ENCODE measurements at places on chromosomes 12 and 14.

DNA sequence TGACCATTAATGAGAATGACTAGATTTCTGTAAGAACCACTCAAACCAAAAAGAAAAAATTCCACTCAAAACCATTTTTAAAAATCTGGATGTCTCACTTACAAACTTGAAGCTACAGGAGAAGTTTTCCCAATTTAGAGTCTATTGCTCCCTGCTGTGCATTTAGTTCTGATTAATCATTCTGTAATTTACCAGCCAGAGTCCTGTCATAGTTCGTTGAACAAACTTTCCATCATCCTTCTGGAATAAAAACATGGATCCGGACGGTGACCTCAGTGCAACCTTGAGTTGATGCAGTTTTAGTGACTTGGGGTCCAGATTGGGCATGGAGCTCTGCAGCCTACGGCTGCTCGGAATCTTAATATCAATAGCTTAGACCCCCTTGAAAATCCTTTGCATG is 73.4 kb downstream of the PRMT8 start:
- DNase-seq, result no peak

DNA sequence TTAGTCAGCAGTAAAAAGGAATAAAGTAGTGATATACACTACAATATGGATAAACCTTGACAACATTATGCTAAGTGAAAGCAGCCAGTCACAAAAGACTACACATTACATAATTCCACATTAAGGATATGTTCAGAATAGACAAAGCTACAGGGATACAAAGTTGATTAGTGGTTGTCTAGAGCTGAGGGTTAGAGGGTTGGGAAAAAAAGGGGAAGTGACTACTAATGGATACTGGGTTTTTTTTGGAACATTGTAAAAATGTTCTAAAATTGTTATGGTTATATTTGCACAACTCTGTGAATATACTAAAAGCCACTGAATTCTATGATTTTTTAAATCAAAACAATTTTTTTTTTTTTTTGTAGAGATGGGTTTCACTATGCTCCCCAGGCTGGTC is 4.8 kb upstream of the NGDN start:
- no peak for DNase-seq

DNA sequence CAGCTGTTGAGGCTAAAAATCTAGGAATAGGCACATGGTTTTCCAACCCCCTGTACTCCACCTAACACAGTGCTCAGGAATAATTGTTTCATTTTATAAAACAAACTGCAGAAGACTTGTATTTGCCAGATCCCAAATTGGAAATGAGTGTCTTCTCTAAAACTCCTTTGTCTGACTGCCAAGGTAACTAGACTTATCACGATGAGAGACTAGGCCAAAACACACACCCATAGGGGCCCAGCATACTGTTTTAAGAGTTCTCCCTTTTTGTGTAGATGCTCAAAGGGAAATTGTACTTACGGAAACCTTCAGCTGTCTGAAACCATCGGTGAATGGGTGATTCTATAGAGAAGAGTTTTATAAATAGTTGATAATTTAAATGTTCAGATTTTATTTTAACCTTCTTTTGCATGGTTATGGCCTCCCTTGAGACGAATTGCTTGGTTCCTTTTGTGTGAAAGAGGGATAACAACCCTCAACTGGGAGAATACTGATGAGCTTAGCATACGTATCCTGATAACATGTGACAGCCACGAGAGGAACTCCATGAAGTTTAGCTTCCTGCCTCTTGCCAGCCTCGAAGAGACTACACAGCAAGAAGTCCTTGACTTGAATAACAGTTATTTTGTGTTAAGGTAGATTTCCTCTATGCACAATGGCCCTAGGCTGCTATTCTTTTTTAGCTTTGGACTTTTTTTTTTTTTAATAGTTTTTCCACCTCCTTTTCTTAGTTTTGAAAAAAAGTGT is 103.3 kb downstream of the PELI2 start:
- no peak for DNase-seq

DNA sequence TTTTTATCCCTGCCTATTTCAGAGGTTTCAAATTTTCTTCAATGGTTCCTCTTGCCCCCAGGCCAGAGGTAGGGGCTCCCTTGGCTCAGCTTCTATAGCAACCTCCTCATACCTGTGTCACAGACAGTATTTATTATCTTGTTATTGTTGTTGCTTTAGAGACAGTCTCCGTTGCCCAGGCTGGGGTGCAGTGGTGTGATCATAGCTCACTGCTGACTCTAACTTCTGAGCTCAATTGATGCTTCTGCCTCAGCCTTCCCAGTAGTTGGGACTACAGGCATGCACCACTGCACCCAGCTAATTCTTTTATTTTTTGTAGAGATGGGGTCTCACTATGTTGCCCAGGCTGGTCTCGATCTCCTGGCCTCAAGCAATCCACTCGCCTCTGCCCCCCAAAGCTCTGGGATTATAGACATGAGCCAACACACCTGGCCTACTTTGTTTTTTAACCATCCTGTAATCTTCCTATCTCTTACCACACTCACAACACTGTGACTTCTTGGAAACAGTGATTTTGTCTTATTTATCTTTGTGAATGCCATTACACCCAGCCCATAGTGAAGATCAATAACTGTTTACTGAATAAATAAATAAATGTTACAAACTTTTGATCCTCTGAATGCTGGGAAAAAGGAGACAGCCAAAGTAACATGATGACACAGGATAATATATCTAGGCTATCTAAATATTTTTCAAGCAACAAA is 95.9 kb downstream of the PHLDA1 start:
- no peak for DNase-seq

GRCh38 chr14:87278415-87278814 is 714.6 kb downstream of the GALC start:
- no peak for DNase-seq

GRCh38 chr14:103031956-103032355 is 25.4 kb downstream of the CDC42BPB start:
- no peak for DNase-seq

- DNase-seq, result no peak
These were observed 174.7 kb downstream of the SSPN start for GRCh38 chr12:26370098-26370497.

DNA sequence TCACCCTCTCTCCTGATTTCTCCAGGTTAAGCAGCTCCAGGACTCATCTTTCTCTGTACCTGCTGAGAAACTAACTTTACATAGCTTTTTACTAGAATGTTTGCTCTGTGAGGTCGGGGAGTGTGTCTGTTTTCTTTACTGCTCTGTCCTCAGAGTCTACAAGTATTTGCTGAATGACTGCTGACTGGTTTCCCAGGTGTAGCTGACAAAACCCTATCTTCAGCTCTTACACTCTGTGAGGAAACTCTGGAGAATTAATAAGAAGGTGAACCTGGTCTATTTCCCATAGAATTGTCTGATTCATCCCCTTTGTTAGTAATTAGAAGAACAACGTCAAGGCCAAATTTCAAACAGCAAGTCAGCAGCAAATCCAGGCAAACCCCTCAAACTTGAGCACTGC is 226.8 kb downstream of the ZFP36L1 start:
- no peak for DNase-seq

DNA sequence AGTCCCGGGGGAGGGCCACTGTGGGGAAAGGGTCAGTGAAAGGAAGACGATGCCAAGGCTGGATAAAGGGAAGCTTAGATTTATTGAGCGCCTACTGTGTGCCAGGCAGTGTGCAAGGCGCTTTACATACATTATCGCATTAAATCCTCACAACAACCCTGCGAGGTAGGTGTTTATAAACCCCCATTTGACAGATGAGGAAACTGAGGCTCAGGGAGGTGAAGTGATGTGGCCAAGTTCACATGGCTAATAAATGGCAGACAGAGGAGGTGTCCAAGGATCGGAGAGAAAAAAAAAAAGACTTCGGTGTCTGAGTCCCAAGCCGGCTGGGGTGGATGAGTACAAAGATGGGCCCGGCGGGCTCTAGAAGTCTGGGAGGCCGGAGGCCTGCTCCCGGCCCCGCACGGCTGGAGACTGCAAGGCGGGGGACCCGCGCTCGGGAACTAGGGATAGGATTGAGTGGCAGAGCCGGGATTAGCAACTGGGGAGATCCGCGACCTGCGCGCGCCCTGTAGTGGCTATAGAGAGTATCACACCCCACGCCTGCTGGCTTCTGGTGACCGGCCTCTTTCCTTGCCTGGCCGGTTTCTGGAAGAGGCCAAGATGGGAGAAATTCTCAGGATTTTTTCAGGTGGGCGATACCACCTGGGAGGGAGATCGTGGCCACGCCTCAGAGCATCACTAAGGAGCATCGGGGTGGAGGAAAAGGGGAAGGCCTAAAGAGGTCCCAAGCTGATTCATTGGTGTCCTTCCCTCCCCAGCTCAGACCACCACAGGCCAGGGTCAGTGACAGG is 3.9 kb downstream of the DDN start:
- peak; percentile 50 for DNase-seq

DNA sequence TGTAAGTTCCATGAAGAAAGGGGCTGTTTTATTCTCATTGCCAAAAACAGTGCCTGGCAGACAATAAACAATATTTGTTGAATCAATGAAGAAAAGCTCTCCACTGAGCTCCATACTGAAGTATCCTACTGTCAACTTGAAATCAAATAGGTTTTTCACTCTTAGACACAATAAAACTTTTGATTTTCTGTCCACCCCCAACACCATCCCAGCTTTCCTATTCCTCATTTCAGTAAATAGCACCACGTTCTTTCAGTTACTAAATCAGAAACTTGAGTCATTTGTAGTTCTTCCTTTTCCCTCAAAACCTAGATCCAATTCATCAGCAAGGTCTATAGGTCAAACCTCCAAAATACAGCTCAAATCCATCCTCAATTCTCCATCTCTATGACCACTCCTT is 113.3 kb downstream of the PTGER2 start:
- no peak for DNase-seq

GRCh38 chr12:106954462-106955376 is 988 bp upstream of the TMEM263 start:
- no peak for DNase-seq

- no peak for DNase-seq
These were observed 905.3 kb upstream of the MDGA2 start for GRCh38 chr14:48580692-48581091.

- DNase-seq, result no peak
These were observed 27.4 kb upstream of the KCNH3 start for GRCh38 chr12:49511410-49511809.

GRCh38 chr14:64012003-64012402 is 159.2 kb downstream of the SYNE2 start:
- DNase-seq, result no peak

DNA sequence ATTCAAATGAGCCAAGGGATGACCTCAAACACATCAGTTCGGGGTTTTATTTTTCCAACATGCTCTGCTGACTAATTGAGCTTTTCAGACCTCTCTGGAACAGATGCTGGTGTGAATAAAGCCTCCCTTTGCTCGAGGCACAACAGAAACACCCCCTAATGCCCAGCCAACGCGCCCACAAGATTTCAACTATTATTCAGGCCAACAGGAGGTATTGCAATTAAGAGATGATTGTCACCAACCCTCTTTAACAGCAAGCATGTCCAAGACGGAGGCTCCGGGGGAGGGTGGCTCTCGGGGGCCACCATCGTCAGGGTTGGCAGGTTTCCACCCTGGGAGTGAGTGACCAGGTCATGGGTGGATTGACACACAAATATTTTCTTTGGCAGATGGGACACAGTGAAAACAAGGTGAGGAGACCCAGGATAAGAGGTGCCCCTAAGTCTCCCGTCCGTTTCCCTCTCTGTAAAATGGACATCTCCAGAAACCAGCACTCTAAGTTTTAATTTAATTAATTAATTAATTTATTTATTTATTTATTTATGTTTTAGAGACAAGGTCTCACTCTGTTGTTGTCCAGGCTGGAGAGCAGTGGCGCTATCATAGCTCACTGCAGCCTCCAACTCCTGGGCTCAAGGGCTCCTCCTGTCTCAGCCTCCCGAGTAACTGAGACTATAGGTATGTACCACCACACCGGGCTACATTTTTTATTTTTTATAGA is 56.1 kb downstream of the MAP1LC3B2 start:
- no peak for DNase-seq

DNA sequence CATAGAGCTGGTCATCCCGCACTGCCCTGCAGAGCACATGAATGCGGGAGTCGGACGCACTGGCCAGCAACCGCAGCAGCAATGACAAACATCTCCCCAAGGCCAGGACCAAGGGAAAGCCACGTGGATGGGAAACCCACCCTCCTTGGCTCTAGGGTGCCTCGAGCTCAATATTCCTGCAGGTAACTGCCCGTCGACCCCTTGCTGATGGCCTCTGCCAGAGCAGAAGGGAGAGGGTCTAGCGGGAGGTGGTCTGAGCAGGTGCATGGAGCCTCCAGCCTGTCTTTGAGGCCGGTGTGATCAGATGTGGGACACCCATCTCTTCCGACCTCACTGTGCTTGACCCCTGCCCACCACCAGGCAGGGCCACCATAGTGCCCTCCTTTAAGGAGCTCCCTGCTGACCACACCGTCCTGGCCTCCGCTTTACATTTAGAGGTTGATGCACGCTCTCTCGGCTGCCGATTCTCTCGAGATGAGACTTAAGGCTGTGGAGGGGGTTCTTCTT is 89.7 kb downstream of the PIWIL1 start:
- DNase-seq, result no peak

GRCh38 chr12:100279159-100279558 is 12.2 kb downstream of the SCYL2 start:
- DNase-seq, result no peak

- DNase-seq, result no peak
These were observed 24.3 kb upstream of the PLEK2 start for GRCh38 chr14:67436006-67436866.

GRCh38 chr12:3315201-3315661 is 175.8 kb upstream of the PRMT8 start:
- DNase-seq, result no peak

GRCh38 chr12:76504606-76505005 is 55.0 kb downstream of the OSBPL8 start:
- no peak for DNase-seq

DNA sequence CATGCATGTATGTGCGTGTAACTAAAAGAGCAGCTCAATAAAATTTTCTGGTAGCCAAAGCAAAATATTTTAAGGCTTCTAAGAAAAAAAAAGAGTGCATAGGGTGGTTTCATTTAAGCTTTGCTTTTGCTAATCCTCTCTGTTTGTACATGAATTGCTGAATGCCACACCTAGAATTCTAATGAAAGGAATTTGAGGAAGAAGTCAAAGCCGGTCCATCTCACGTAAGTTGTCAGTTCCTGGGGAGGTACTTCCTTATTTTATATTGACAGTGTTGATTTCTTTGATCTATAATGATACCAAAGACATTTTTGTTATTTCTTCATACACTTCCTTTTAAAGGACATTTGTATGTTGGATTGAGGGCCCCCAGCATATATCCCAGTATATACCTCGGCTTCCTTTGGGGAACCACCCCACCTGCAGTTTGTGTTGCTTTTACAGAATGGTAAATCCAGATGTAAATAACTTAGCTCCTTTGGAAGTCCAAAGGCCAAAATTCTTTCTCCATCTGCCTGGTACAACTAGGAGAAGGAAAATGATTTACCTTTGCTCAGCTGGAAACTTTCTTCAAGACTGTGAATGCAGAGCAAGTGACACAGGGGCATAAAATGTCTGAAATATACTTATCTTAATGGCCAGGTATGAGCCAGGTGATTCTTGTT is 420.9 kb upstream of the ATP2B1 start:
- no peak for DNase-seq

DNA sequence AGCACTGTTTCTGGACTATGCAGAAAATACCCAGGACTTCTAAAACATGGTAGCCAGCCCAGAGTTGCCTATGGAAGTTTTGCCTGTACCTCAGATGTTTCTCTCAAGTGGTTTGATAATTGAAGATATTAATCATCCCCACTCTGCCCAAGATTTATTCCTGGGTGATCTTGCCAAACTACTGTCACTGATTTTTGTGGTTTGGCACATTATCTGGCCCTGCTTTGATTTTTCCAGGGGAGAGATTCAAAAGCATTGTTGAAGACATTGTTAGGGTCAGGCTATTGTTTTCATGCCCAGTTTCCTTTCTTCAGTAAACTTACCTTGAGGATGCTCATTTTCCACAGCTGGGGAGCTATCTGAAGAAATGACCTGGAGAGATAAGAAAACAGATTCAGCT is 5.8 kb downstream of the PRKAG1 start:
- no peak for DNase-seq
